ENCODE measurements at places on chromosomes 6 and 20.

DNA sequence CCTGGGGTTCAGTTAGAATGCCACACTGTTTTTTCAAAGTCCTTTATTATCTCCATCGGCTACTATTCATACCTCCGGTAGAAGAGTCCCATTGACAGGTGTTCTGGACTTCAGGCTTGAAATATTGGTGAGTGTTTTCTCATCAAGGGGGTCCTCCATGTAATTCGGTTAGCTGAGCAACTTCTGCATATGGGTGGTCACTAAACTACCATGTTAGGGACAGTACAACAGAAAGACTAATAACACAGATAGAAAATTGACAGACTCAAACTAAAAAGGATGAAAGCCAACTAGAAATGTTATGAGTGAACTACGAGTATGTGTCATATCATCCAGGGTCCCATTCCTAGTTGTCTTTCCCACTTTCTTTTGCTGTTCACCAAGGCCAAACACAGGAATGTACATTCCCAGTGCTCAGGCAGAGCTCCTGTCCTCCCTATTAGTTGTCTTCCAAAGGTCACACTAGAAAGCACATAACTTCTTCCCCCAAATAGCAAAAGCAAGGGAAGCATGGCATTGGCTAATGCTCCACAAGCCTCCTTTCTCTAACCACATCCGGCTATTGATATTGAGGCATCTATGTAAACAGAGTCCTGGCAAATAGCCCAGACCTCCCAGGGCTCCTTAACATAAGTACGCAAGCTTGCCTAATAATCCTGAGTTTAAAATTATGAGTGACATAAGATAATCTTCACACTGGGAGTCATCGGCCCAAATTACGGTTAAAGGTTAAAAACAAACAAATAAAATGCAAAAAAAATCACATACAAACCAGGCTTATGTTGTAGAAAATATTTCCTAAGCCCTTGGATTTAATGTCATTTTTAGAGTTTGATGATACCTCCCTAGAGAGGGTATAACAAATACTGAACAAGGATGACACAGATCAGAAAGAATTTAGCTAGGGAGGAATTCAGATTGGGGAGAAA lies 13.2 kb downstream of the CCN2 start:
- no peak for DNase-seq

GRCh38 chr20:63434599-63435378 lies 37.7 kb downstream of the KCNQ2 start:
- DNase-seq, result peak; percentile 81

DNA sequence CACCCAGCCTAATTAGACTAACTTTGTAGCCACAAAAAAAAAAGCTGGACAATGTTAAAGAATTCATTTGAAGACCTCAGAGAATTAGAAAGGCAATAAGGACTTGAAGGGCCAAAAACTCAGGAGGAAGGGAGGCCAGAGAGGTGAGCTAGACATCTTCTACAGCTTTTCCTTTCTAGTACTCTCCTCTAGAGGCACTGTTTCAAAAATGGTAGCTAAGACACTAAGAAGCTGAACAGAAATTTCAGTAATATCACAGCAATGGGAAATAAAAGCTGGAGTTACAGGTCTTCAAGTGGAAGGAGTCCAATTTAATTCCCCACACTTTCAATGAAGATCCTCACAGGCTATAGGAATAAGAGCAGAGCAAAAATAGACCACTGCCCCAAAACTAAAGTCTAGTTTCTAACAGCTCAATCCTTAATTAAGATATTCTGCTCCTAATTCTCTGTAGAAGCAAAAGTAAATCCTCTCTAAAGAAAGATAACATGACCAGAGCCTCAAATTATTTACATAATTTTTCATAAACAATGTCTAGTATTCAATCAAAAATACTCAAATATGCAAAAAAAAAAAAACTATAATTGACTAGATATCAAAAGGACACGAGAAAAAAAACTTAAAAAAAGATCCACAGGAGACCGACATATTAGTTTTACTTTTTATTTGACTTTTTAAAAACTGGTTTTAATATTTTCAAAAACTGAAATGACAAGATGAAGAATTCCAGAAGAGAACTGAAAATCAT lies 63.7 kb downstream of the RNGTT start:
- no peak for DNase-seq

- no peak for DNase-seq
Observed at GRCh38 chr6:48377115-48377514, 266.1 kb upstream of the PTCHD4 start.

- DNase-seq, result no peak
Observed at GRCh38 chr6:101741474-101742171, 348.1 kb downstream of the GRIK2 start.

GRCh38 chr6:108227290-108227689 lies 33.5 kb downstream of the SNX3 start:
- DNase-seq, result no peak

DNA sequence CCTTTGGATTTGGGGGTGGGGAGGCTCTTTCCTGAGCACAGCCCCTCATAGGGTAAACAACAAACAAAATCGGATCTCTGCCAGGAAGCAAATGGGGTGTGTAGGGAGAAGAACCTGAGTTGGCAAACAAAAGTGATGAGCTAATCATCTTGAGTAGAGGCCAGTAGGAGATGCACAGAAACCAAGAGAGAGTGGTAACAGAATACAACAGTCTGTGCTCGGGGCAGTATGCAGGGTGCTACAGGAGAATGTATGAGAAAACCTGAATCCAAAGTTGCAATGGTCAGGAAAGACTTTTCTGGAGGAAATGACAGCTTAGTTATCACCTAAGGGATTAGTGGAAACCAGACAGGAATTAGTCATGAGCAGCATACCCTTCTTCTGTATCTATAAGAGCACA lies 177.8 kb downstream of the CDKAL1 start:
- DNase-seq, result no peak

DNA sequence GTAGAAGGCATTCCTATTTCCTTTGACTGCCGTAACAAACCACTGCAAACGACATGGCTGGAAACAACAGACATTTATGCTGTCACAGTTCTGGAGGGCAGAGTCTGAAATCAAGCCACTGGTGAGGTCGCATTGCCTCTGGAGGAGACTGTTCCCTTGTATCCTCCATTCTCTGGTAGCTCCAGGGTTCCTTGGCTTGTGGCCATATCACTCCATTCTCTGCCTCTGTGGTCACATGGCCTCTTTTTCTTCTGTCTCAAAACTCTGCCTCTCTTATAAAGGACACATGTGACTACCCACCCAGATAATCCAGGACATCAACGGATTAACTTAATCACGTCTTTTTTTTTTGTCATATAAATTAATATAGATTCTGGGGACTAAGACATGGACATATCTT lies 84.4 kb downstream of the LYRM2 start:
- DNase-seq, result no peak

- no peak for DNase-seq
Observed at GRCh38 chr6:165244524-165245247, 64.7 kb downstream of the C6orf118 start.

- no peak for DNase-seq
Observed at GRCh38 chr6:144119376-144119775, 24.0 kb upstream of the SF3B5 start.

DNA sequence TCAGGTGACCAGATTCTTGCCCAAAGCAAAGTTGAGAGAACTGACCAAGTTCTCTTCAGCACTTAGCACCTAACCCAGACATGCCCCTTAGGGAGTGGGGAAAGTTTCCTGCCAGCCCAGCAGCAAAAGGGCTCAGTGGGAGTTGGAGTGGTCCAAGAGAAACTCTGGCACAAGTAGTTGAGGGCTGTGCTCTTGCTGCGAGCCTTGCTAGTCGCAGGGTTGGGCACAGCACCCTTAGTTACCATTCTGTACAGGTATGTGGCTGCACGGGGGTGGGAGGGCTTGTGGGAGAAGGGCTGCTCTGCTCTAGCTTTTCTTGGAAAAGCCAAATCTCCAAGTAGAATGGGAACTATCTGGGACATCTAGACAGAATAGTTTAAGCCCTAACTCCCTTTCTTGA lies 6.4 kb downstream of the POLR1C start:
- DNase-seq, result no peak

DNA sequence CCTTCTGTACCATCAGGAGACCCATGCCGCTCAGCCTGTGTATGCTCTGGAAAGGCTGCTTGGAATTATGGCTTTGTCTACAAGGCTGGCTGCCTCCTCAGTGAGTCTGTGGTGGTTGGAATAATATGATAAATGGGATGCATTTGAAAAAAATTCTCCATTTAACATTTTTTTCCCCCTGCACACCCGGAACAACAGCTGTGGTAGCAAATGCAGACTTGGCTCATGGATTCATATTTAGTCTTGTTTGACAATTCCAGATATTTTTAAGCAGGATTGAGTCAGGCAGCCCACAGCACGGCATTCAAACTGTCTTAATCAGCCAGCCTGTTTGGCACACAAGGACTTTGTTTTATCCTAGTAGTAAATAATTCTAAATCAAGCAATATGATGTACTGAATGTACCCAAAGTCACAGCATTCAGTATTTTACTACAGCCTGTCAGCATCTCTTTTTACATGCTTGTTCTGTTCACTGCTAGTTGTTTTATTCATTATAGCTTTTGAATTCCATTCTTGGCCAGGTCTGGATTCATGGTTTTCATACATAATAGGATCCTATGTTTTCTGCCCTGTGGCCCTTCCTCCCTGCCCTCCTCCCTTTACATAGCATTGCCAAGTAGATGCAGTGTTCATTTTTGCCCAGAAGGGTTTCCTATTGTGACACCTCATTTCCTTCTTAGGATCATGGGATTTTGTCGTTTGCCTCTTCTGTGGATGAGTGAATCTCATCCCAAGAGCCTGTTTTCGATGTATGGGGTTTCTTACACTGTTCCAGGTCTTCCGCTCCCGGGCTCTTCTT lies 68.1 kb downstream of the LRRC1 start:
- DNase-seq, result no peak

GRCh38 chr6:21150667-21151066 lies 442.9 kb upstream of the SOX4 start:
- no peak for DNase-seq

GRCh38 chr6:15685619-15686018 lies 22.8 kb upstream of the DTNBP1 start:
- no peak for DNase-seq

GRCh38 chr6:43828711-43829110 lies 58.7 kb downstream of the VEGFA start:
- no peak for DNase-seq

GRCh38 chr6:139823099-139823807 lies 448.8 kb upstream of the CITED2 start:
- DNase-seq, result no peak

GRCh38 chr20:46324960-46325703 lies 16.8 kb upstream of the CDH22 start:
- DNase-seq, result peak; percentile 12

- no peak for DNase-seq
Observed at GRCh38 chr20:15036948-15037347, 699.5 kb upstream of the FLRT3 start.

- no peak for DNase-seq
Observed at GRCh38 chr6:36586606-36587005, 7.6 kb upstream of the SRSF3 start.

GRCh38 chr6:63634630-63635029 lies 972 bp upstream of the PHF3 start:
- no peak for DNase-seq

DNA sequence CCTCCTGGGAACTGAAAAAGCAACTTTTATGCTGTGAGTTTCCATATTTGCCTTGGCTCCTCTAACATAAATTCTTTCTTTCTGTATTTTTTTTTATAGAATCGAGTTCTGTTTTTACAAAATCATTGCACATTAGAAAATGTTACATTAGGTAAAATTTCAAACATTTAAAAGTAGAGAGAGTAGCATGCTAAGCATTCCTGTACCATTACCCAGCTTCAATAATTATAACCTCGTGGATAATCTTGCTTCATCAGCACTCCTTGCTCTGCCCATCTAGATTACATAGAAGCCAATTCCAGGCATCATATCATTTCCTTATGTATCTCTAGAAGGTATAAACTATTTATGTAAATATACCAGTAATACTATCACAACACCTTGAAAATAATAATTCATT lies 15.4 kb upstream of the FBXO30 start:
- no peak for DNase-seq

DNA sequence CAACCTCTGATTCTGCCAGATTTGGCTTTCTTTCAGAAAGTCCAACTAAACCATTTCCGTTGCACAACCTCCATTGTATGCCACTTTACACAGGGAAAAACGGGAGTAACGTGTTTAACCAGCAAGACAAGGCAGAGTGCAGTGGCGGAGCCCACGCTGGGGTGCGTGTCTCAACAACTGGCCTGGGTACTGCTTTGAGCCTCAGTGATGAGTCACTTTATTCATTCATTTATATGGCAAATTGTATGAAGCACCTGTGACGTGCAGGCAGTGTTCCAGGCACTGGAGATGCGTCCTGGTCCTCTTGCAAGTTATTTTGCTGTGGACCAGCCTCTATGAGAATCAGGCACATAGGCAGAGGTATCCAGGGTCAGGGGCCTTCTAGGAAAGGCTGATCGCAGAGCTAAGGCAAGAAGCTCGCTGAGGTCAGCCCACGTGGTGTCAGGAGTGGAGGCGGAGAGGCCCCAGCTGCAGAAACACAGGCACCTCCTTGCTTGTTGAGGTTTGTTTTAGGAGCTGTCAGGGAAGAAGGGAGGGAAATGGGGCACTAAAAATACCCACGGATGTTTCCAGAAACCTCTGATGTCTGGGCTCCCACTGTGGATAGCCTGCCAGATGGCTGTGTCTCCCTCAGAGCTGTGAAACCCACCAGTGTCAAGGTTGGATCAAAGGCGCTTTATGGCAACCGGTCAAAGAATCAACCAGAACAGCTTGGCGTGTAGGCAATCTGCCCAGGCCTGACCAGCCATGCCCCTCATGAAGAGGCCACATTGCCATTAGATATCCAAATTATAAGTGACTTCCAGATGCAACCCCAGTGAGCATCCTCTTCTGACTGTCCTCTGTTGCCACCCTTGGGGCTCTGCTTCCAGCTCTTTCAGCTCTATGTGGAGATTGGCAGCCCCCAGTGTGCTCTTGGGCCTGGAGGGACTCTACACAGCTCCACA lies 157.2 kb downstream of the CD83 start:
- DNase-seq, result no peak

- no peak for DNase-seq
Observed at GRCh38 chr6:104729433-104729832, 130.3 kb downstream of the HACE1 start.

GRCh38 chr20:44590980-44591778 lies 8.8 kb downstream of the PKIG start:
- no peak for DNase-seq
